Right ventricle myocardium superior (tissue), 1 donor: ENCODE measurements at places on chromosomes 1 and 21. TPM values are rescaled to one million over a fixed set of nuclear protein-coding genes. Genes with fewer than 3 reads are reported as not detected.

- DNase-seq = no peak
Measured at GRCh38 chr1:195195423-195196057, 1412.7 kb downstream of the KCNT2 start.

DNA sequence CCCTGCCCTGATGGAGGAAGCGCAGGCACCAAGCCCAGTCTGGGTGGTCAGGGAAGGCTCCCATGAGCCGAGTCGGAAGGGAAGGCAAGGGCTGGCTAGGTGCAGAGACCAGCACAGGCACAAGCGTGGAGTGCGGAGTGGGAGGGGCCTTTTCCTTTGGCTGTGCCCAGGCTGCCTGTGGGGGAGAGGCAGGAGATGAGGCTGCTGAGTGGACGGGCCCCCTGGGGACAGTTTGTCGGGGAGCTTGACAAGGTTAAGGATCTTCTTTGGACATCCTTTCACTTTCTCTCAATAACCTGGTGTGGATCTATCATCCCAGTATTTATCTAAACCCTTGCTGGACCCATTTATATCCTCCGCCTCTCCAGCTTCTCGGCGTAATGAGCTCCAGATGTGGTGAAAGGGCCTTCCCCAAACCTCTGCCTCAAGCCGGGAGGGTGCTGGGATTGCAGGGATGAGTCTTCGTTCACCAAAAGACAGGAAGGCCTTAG is 42.9 kb downstream of the EPHB2 start:
- no peak for DNase-seq

- DNase-seq = no peak
Measured at GRCh38 chr1:10128101-10128765, 82.1 kb upstream of the KIF1B start.

GRCh38 chr1:218200979-218201378 is 84.1 kb upstream of the RRP15 start:
- no peak for DNase-seq

GRCh38 chr1:89842567-89843272 is 21.9 kb downstream of the LRRC8D start:
- DNase-seq = no peak

The LCE2C gene
- total RNA-seq = not detected

The C1orf56 gene
- 7.3 TPM for total RNA-seq
